ENCODE measurements at places on chromosomes 12 and 14. TPM values are rescaled to one million over a fixed set of nuclear protein-coding genes. Genes with fewer than 3 reads are reported as not detected.

- no peak for DNase-seq
Measured at GRCh38 chr14:96783043-96783914, 13.9 kb upstream of the VRK1 start.

DNA sequence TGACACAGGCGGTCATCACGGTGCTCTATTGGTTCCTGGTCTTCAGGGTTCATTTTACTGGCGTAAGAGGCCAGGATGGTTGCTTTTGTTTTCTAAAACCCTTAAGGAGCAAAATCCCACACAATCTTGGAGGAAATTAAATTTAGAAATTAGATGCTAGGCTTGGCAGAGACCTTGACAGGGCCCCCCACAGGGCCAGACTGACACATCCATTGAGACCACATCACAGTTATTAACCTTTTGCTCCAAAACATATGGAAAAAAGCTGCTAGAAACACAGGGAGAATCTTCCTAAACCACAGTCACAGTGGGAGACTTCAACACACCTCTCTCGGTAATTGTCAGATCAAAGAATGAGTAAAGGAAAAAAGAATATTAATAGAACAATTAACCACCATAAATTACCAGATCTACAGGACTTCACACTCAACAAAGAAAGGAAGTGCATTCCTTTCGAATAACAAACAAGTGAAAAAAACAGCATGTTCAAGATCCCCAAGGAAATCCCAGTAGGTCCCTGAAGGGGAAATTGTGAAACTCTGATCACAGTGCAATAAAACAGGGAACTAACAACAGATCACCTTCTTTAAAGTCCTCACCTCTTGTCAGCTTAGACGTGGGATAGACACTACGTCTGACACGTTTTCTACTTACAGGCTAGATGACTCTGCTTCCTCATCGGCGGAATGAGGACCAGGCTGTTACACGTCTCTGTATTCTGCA lies 40.2 kb upstream of the TMEM179 start:
- DNase-seq = no peak

GRCh38 chr12:70011353-70011752 lies 186.3 kb downstream of the MYRFL start:
- DNase-seq = no peak

DNA sequence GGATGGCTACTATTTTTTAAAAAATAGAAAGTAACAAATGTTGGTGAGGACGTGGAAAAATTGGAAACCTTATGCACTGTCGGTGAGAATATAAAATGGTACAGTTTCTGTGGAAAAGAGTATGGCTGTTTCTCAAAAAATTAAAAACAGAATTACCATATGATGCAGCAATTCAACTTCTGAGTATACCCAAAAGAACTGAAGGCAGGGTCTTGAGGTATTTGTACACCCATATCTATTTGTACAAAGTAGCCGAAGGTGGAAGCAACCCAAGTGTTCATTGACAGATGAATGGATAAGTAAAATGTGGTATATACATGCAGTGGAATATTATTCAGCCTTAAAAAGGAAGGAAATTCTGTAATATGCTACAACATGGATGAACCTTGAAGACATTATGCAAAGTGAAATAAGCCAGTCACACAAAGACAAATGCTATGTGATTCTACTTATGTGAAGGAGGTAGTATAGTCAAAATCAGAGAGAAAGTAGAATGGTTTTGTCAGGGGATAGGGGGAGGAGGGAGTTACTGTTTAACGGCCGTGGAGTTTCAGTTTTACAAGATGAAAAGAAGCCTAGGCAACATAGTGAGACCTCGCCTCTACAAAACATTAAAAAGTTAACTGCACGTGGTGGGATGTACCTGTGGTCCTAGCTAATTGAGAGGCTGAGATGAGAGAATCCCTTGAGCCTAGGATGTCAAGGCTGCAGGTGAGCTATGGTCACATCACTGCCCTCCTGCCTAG lies 38.4 kb upstream of the CCT2 start:
- no peak for DNase-seq

KRT8 gene
- 3,912 TPM for total RNA-seq

Measured in G401 (cell line).